ENCODE measurements at places on chromosomes 1 and 21.

DNA sequence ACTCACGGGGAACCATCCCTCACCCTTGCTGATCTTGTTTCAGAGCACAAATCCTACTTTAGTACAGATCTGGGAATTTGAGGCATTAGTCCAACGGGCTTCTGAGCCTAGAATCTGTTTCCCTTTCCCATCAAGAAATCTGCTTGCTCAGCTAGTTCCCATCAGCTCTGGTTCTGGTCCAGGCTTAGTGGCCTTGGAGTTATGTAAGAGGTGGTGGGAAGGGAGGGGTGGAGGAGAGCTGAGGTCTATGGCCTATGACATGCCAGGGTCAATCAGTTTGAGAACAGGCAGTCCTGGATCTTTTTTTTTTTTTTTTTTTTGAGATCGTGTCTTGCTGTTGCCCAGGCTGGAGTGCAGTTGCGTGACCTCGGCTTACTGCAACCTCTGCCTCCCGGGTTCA is 4.1 kb downstream of the GSTM1 start:
- no peak for DNase-seq
- H3K27ac ChIP-seq = no peak overlapping the region
- H3K27me3 ChIP-seq = no peaks in the 10 kb centered on the region
- H3K4me3 ChIP-seq = no peak overlapping the region

- no peaks in the 10 kb centered on the region for H3K36me3 ChIP-seq
- peaks cover 39% of the 10 kb centered on the region for H3K27me3 ChIP-seq
- no peak for DNase-seq
Observed at GRCh38 chr1:237005674-237006073, 1.4 kb upstream of the MT1HL1 start.

GRCh38 chr1:109438798-109439297 is 12.6 kb upstream of the PSMA5 start:
- H3K4me1 ChIP-seq = no peaks in the 10 kb centered on the region
- no peak for DNase-seq

DNA sequence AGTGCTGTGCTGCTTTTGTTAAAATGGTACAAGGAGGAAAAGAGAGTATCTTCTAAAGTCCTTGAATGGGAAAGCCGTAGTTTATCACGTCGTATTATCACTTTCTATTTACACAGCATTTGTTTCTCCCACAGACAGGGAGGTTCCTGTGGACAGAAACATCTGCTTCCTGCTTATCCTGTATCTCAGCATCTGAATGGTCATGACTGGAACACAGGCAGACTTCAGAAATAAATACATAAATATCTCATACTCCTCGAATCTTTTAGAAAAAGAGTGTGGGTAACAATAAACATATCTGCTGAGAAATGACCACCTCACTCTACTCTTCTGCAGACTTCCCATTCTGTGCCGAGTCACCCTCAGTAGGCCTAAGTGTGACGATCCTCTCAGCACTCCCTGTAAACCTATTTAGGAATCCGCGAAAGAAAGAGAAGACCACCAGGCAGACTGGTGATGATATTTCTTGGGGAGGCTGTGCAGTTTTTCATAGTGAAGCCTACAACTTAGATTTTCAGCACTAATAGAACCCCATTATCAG is 393.5 kb downstream of the SMYD3 start:
- no peaks in the 10 kb centered on the region for H3K27me3 ChIP-seq
- no peak overlapping the region for H3K27ac ChIP-seq
- peaks cover 2% of the 10 kb centered on the region for H3K36me3 ChIP-seq
- H3K4me1 ChIP-seq = peaks cover 10% of the 10 kb centered on the region
- no peak for DNase-seq

GRCh38 chr1:193355626-193356025 is 169.2 kb upstream of the B3GALT2 start:
- H3K36me3 ChIP-seq = no peaks in the 10 kb centered on the region
- H3K4me3 ChIP-seq = no peak overlapping the region
- no peak overlapping the region for H3K27ac ChIP-seq
- no peaks in the 10 kb centered on the region for H3K4me1 ChIP-seq

- H3K4me3 ChIP-seq = no peak overlapping the region
- DNase-seq = no peak
- peaks cover 87% of the 10 kb centered on the region for H3K4me1 ChIP-seq
- H3K27ac ChIP-seq = no peak overlapping the region
- H3K27me3 ChIP-seq = no peaks in the 10 kb centered on the region
Observed at GRCh38 chr1:207847116-207847515, 63.8 kb downstream of the CD34 start.

DNA sequence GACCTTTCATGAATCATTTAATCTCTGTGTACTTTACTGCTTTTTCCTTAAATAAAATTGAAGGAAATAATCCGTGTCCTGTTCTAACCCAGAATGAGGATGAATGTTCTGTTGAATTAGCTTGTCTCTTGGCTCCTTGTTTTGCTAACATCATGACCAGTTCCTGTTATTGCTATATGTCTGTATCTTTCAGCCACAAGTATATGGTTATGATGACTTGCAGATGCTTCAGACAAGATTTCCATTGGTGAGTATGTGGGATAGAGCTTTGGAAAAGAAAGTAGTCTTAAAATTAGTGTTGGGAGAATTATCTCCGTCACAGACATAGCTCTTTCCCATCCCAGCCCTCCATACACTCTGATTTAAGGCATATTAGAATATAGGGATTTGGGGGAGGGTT is 13.6 kb upstream of the HAX1 start:
- H3K27ac ChIP-seq = no peak overlapping the region
- peaks cover 5% of the 10 kb centered on the region for H3K4me1 ChIP-seq
- no peaks in the 10 kb centered on the region for H3K27me3 ChIP-seq
- H3K36me3 ChIP-seq = peaks cover 85% of the 10 kb centered on the region

DNA sequence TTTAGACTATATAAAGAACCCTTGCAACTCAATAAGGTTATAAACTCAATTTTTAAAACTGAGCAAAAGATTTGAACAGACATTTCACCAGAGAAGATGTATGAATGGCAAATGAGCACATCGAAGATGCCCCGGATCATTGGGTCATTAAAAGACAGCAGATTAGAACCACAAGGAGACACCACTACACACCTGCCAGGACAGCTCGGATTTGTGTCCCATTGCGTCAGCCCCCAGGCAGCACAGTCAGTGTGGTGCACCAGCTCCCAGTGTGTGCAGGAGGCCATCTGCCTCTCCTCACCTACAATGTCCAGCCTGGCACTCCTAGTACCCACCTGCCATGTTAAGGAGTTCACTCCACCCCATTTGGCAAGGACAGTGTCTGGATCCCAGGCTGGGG is 61.1 kb upstream of the LRP8 start:
- no peak overlapping the region for H3K4me3 ChIP-seq
- no peak overlapping the region for H3K27ac ChIP-seq
- peaks cover 4% of the 10 kb centered on the region for H3K36me3 ChIP-seq
- no peak for DNase-seq

DNA sequence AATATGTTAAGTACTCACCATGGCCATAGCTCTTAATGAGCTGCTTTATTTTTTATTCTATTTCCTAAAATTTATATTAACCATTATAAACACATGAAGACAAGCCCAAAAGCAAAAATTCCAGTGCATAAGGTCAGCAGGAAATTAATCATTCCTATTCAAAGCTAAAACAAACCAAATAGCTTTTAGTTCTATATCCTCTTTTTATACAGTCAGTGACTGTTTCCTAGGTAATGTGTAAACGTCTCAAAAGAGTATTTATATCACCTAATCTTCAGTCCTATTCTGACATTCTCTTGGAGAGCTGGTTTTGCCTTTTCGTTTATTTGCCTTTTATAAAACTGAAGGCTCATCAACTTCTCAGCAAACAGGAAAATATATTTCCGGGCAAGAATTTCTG is 4.2 kb downstream of the GOLPH3L start:
- H3K27me3 ChIP-seq = no peaks in the 10 kb centered on the region
- peaks cover 37% of the 10 kb centered on the region for H3K36me3 ChIP-seq
- no peak for DNase-seq

GRCh38 chr1:67352211-67352610 is 44.5 kb downstream of the IL12RB2 start:
- H3K4me1 ChIP-seq = no peaks in the 10 kb centered on the region
- H3K36me3 ChIP-seq = no peaks in the 10 kb centered on the region
- DNase-seq = no peak
- H3K27me3 ChIP-seq = no peaks in the 10 kb centered on the region

GRCh38 chr1:89990976-89991831 is 3.7 kb upstream of the ZNF326 start:
- H3K4me3 ChIP-seq = no peak overlapping the region
- DNase-seq = no peak
- H3K36me3 ChIP-seq = peaks cover 12% of the 10 kb centered on the region
- H3K27ac ChIP-seq = no peak overlapping the region

DNA sequence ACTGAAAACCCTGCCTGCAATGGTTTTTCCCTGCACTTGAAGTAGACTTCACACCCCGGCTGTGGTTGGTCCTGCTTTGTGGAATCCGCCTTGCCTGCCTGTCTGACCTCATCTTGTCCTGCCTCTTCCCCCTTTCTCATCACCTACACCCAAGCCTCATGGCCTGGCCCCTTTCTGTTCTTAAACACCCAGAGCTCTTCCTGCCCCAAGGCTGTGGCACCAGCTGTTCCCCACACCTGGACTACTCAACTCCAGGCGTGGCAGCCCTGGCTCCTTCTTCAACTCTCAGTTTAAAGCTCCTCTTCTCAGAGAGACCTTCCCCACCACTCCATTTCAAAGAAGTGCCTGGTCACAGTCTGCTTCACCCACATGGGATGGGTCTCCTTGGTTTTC is 27.0 kb downstream of the KIAA1614 start:
- no peaks in the 10 kb centered on the region for H3K27me3 ChIP-seq
- H3K4me3 ChIP-seq = no peak overlapping the region
- peaks cover 2% of the 10 kb centered on the region for H3K36me3 ChIP-seq
- no peak overlapping the region for H3K27ac ChIP-seq
- DNase-seq = no peak

DNA sequence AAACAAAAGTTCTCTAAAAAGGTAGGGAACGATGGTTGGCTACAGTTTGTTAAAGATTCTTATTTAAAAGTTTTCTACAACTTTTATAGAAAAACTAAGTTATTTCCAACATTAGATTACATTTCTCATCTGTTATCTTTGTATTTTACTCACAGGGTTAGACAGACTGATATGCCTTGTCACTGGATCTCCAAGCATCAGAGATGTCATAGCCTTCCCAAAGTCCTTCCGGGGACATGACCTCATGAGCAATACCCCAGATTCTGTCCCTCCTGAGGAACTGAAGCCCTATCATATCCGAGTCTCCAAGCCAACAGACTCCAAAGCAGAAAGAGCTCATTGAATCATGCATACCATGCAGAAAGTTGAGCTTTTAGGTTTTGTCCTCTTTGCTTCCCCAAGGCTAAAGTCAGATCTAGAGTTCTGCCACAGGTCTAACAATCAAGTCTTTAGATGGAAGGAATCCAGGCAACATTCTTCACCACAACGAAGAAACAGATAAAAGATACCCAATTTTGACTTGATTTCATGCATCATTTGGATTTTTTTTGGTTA is 10.3 kb downstream of the GAS5 start:
- no peaks in the 10 kb centered on the region for H3K27me3 ChIP-seq
- peaks cover 31% of the 10 kb centered on the region for H3K36me3 ChIP-seq
- H3K4me1 ChIP-seq = no peaks in the 10 kb centered on the region
- no peak overlapping the region for H3K4me3 ChIP-seq
- DNase-seq = no peak
- H3K27ac ChIP-seq = no peak overlapping the region

GRCh38 chr1:204465546-204466415 is 28.8 kb downstream of the PIK3C2B start:
- H3K27ac ChIP-seq = peak overlapping the region; percentile 6
- no peak for DNase-seq
- no peak overlapping the region for H3K4me3 ChIP-seq
- H3K27me3 ChIP-seq = no peaks in the 10 kb centered on the region

GRCh38 chr1:64948216-64948615 is 18.1 kb downstream of the JAK1 start:
- H3K4me3 ChIP-seq = peak overlapping the region; percentile 12
- peaks cover 2% of the 10 kb centered on the region for H3K36me3 ChIP-seq
- peaks cover 76% of the 10 kb centered on the region for H3K4me1 ChIP-seq
- DNase-seq = no peak
- H3K27me3 ChIP-seq = no peaks in the 10 kb centered on the region
- H3K27ac ChIP-seq = no peak overlapping the region

DNA sequence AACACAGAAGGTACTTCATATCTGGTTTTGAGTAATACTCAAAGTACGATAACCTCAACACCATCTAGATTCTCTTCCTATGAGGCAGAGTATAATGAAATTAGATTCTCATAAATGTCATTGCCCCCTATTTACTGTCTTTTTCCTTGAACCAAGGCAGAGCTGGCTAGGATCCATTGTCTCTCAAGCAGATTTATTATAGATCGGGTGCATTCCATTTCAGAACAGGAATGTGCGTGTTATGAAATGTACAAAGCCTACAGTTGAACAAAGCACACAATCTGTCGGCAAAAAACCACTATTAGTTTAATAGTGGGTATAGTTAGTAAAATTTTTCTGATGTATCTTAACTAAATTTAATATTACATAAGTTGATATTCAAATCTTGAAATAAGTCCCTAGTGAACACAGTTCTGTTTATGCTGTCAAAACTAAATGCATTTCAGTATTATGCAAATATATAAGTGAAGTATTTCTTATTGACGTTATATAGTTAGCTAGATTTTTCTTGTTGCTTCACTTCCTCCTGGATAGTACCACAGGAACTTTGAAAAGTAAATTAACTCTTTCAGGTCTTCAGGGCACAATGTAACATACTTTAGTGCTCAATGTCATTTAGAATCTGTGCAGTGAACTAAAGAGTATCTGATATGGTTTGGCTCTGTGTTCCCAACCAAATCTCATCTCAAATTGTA is 92.1 kb downstream of the DDAH1 start:
- H3K4me1 ChIP-seq = no peaks in the 10 kb centered on the region
- H3K36me3 ChIP-seq = no peaks in the 10 kb centered on the region
- no peak overlapping the region for H3K4me3 ChIP-seq
- H3K27me3 ChIP-seq = peaks cover 43% of the 10 kb centered on the region
- no peak for DNase-seq
- H3K27ac ChIP-seq = no peak overlapping the region

- H3K27me3 ChIP-seq = no peaks in the 10 kb centered on the region
- H3K4me1 ChIP-seq = peaks cover 18% of the 10 kb centered on the region
- H3K4me3 ChIP-seq = no peak overlapping the region
- no peak overlapping the region for H3K27ac ChIP-seq
- H3K36me3 ChIP-seq = peaks cover 3% of the 10 kb centered on the region
Observed at GRCh38 chr1:203268901-203269653, 36.2 kb upstream of the BTG2 start.
